ENCODE measurements at places on chromosomes 2 and 18. TPM values are rescaled to one million over a fixed set of nuclear protein-coding genes. Genes with fewer than 3 reads are reported as not detected.

The UGT1A1 gene
- 78.9 TPM for polyA plus RNA-seq

GRCh38 chr2:240576036-240576435 is 7.8 kb downstream of the RNPEPL1 start:
- DNase-seq: no peak
- no peak overlapping the region for H3K27ac ChIP-seq
- no peak overlapping the region for H3K4me3 ChIP-seq
- peaks cover 7% of the 10 kb centered on the region for H3K36me3 ChIP-seq

The ERFE gene
- polyA plus RNA-seq: not detected

The SESTD1 gene
- polyA plus RNA-seq: 15.4 TPM

The COL6A3 gene
- polyA plus RNA-seq: 0.89 TPM

DNA sequence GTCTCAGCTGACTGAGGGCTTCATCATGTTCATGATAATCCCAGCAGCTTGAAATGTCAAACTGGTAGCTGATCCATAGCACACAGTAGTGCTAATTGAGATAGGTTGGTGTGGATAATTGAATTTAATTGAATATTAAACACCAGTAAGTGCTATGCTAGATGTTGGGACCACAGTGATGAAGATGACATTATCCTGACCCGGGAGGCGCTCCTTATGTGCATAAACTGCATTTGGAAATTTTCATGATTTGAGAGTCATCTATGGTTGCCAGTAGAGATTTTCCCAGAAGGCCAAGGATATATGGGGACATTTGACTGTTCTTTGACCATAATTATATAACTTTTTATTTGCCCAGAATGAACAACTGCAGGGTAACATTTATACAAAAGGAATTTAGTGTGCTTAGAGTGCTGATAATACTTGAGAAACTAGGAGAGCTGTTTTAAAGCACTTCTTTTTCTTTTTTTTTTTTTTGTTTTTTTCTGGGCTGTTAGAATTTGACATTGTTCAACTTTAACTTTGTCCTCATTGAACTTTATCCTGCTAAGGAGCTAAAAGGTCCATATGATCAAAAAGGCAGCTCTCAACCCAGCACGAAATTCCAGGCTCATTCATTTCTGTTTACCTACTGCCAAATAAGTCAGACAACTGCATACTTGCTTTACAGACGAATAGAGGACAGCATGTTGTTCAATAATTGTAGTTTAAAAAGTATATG is 242.8 kb downstream of the NEDD4L start:
- H3K27ac ChIP-seq: peak overlapping the region; percentile 94
- no peaks in the 10 kb centered on the region for H3K36me3 ChIP-seq

DNA sequence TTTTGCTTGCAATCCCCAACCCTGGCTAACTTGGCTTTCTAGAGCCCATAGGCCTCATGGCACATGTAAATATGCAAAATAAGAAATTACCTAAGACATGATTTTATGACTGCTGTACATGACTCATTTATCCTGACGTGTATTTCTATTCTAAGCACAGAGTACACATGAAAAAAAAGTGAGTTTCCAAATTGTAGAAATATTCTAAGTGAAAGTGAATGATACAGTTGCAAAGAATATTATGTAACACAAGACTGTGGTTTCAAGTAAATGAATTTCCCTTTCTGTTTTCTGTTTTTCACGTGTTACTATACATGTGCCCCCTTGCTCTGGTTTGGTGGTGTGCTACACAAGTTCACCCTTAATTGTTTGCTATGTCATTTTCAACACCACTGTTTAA is 162.4 kb downstream of the LRP1B start:
- no peaks in the 10 kb centered on the region for H3K27me3 ChIP-seq
- no peak for DNase-seq
- H3K27ac ChIP-seq: no peak overlapping the region

DNA sequence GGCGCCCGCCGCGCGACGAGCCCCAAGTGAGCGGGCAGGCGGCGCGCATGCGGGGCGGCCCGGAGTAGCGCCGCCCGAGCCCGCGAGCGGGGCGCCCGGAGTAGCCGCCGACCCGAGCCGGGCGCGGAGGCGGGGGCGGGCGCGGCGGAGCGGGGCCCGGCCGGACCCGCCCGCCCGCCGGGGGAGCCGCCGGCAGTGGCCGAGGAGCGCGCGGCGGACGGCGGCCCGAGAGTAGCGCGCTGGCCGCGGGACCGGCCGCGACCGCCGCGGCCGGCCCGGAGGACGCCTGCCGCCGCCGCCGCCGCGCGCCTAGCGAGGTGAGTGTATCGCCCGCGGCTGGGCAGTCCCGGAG is at the start of gene GALNT1:
TSS of gene GALNT1 (plus strand) at position 195 of the 352 bp plus-strand sequence. CDS start 72,923 bp downstream, outside the sequence.
- peaks cover 5% of the 10 kb centered on the region for H3K4me1 ChIP-seq
- peak within 1 kb of the TSS; percentile 82 for H3K27ac ChIP-seq
- H3K27me3 ChIP-seq: no peaks in the 10 kb centered on the region

DNA sequence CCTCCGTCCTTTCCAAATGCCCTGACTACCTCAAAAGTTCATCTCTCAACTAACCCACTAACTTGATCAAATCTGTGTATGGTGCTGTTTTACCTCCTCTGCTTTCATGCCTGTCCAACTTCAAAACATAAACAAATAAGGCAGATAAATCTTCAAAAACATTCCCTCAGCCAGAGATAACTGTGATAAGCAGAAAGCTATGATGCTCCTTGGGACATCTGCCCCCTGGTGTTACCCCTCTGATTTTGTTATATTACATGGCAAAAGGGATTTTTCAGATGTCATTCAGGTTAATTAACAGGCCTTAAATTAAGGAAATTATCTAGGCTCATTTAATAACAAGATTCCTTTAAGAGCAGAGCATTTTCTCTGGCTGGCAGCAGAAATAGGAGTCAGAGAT is 810.8 kb upstream of the CHAC2 start:
- no peaks in the 10 kb centered on the region for H3K27me3 ChIP-seq
- no peak for DNase-seq
- H3K4me1 ChIP-seq: no peaks in the 10 kb centered on the region
- no peak overlapping the region for H3K27ac ChIP-seq
- no peak overlapping the region for H3K4me3 ChIP-seq

DNA sequence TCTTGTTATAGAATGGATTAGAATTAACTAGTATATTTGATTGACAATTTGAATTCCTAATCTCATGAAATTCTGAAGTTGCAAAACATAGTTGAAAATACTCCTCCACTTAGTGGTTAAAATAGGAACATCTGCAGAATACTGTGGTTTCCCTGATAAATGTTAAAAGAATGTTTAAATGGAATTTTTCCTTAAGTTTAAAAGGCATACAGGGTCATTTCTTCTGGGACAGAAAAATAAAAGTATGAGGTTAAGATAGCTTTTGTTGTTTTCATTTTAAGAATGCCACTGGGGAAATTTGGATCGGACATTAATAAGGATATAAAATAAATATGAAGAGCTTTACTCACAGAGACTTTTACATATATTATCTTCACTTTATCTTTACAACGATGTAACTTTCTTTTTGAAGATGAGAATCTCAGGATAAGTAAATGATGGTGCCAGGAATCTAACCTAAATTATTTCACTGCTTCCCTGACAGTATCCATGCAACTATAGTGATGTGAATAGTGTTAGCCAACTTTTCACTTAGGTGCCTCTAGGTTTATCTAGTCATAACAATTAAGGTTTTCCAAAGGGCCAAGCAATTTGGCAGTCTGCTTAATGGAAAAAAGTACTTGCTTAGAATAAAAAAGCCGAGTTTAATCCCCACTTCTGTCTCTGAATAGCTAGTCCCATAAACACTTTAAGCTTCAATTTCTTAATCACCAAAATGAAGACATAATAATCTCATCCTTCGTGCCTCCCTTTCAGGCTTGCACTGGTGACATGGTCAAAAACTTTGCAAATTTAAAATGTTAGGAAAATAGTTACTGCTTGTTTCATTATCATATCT is 151.8 kb upstream of the STK17B start:
- no peaks in the 10 kb centered on the region for H3K4me1 ChIP-seq
- H3K27ac ChIP-seq: no peak overlapping the region
- no peak for DNase-seq

DNA sequence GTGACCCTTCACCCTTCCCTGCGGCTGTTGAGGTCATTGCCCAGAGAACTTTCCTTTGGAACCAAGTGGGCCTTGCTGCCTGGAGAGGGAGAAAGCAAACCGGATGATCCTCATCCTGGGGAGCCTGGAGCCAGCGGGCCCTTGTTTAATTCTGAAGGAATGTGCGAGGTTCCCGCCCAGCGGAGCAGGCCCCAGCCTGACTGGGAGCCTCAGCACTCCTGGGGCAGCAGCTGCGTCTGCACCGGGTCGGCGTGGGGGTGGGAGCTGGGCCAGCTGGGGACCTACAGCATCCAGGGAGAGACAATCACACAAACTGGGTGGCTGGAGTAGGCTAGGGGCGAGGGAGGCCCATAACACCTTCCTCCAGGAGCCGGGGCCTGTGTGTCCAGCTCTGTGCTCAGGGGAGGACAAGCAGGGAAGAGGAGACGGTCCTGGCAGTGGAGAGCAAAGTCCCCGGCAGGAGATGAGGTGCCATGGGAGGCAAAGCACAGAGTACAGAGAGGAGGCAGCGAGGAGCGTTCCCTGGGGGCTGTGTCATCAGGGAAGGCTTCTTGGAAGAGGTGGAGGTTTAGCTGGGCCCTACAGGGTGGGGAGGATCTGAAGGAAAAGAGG is 61.9 kb upstream of the HAAO start:
- no peaks in the 10 kb centered on the region for H3K27me3 ChIP-seq
- no peak for DNase-seq
- H3K4me3 ChIP-seq: no peak overlapping the region
- peak overlapping the region; percentile 63 for H3K27ac ChIP-seq

- no peaks in the 10 kb centered on the region for H3K27me3 ChIP-seq
- no peak overlapping the region for H3K4me3 ChIP-seq
- H3K4me1 ChIP-seq: no peaks in the 10 kb centered on the region
- no peak for DNase-seq
Observed at GRCh38 chr2:48587560-48587959, 30.1 kb upstream of the GTF2A1L start.

DNA sequence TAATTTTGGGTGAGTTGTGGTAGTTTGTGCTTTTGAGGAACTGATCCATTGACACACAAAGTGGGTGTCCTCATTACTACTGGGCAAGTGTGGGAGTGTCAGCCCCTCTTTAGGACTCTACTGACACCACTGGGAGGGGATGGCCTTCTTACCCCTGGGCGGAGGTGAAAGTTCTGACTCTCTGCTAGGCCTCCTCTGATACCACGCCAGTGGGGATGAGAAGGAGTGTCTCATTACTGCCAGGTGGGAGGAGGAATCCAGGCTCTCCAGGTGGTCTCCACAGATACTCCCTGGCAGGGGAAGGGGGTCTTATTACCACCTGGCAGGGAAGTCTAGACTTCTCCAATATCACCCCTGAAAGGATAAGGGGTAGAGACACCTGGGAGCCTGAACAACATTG is 9.1 kb downstream of the LCLAT1 start:
- H3K4me1 ChIP-seq: peaks cover 16% of the 10 kb centered on the region
- H3K36me3 ChIP-seq: no peaks in the 10 kb centered on the region
- H3K27ac ChIP-seq: no peak overlapping the region
- no peak overlapping the region for H3K4me3 ChIP-seq
- no peaks in the 10 kb centered on the region for H3K27me3 ChIP-seq

GRCh38 chr2:75071766-75072165 is 113.3 kb downstream of the POLE4 start:
- no peaks in the 10 kb centered on the region for H3K4me1 ChIP-seq
- H3K27me3 ChIP-seq: no peaks in the 10 kb centered on the region
- DNase-seq: no peak
- H3K36me3 ChIP-seq: no peaks in the 10 kb centered on the region
- H3K4me3 ChIP-seq: no peak overlapping the region

The KCNJ13 gene
- 87.2 TPM for polyA plus RNA-seq

DNA sequence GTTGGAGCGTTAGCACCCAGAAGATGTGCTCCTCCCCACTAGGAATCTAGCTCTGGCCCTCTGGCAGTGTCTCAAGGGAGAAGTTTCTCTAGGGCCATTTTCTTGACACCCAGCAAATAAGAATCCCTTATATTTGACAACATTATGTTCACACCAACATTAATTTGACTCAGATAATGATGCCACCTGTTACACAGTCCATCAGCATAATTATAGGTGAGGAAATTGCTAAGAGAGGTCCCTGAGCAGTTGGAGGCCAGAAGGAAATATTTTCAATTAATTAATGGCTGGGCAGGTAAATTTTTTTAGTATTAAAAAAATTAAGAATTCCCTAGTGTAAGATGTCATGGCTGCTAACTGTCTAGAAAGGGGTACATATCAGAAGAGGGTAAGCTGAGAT is 36.5 kb downstream of the PRKCE start:
- H3K27ac ChIP-seq: no peak overlapping the region
- H3K4me3 ChIP-seq: no peak overlapping the region
- H3K4me1 ChIP-seq: peaks cover 19% of the 10 kb centered on the region
- no peaks in the 10 kb centered on the region for H3K36me3 ChIP-seq

DNA sequence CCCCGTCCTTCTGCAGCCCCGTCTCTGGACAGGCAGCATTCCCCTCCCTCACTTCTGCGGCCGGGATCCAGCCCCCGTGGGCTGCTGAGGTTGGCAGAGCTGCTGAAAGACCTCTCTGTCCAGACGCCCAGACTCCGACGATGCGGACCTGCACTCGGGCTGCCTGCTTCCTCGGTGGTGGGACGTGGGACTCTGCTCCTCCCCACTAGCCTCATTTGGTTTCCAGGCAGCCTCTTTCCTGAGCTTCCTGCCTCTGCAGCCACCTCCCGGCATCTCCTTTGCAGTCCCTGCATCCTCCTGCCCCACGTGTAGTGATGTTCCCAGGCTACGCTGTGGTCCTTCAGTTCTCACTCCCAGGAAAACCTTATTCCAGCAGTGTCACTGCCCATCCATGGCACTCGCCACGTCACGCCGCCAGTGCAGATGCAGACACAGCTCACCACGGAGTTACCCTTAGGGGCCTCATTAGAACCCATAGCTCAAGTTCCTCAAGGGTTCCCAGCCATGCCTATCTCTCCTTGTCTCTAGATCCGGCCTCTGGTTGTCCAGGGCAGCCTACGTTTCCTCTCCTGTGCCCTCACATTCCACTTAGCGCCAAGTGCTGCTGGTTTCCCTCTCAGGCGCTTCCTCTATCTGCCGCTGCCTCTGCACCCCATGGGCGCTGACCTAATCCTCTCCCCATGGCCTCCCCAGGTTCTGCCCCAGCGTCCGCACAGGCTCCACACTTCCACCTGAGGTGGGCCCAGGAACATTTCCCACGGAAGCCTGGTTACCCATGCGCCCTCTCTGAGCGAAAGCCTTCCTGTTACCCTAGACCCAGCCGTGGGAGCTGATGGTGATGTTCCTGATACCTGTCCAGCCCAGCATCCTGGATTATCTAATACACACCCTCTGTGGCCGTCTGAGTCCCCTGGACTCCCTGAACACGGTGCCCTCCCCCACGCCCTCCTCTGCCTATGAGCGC is 318.3 kb upstream of the MYT1L start:
- H3K27ac ChIP-seq: no peak overlapping the region
- no peak overlapping the region for H3K4me3 ChIP-seq
- H3K4me1 ChIP-seq: no peaks in the 10 kb centered on the region
- no peaks in the 10 kb centered on the region for H3K36me3 ChIP-seq

The ID2 gene
- polyA plus RNA-seq: 178 TPM

- no peaks in the 10 kb centered on the region for H3K4me1 ChIP-seq
- H3K36me3 ChIP-seq: no peaks in the 10 kb centered on the region
- DNase-seq: peak; percentile 47
- H3K4me3 ChIP-seq: no peak overlapping the region
Observed at GRCh38 chr2:9095690-9096089, 92.2 kb upstream of the MBOAT2 start.

GRCh38 chr2:75022516-75022915 is 64.1 kb downstream of the POLE4 start:
- H3K27me3 ChIP-seq: no peaks in the 10 kb centered on the region
- H3K36me3 ChIP-seq: no peaks in the 10 kb centered on the region
- DNase-seq: no peak
- H3K4me3 ChIP-seq: no peak overlapping the region
- no peaks in the 10 kb centered on the region for H3K4me1 ChIP-seq
- no peak overlapping the region for H3K27ac ChIP-seq

GRCh38 chr2:195473862-195474261 is 183.2 kb upstream of the SLC39A10 start:
- no peaks in the 10 kb centered on the region for H3K36me3 ChIP-seq
- no peak overlapping the region for H3K27ac ChIP-seq
- no peak for DNase-seq
- no peak overlapping the region for H3K4me3 ChIP-seq
- H3K4me1 ChIP-seq: no peaks in the 10 kb centered on the region
